ENCODE measurements at places on chromosomes 2 and 18.
A peak's percentile ranks its signal among the peaks of the same experiment; 100 is the strongest.

DNA sequence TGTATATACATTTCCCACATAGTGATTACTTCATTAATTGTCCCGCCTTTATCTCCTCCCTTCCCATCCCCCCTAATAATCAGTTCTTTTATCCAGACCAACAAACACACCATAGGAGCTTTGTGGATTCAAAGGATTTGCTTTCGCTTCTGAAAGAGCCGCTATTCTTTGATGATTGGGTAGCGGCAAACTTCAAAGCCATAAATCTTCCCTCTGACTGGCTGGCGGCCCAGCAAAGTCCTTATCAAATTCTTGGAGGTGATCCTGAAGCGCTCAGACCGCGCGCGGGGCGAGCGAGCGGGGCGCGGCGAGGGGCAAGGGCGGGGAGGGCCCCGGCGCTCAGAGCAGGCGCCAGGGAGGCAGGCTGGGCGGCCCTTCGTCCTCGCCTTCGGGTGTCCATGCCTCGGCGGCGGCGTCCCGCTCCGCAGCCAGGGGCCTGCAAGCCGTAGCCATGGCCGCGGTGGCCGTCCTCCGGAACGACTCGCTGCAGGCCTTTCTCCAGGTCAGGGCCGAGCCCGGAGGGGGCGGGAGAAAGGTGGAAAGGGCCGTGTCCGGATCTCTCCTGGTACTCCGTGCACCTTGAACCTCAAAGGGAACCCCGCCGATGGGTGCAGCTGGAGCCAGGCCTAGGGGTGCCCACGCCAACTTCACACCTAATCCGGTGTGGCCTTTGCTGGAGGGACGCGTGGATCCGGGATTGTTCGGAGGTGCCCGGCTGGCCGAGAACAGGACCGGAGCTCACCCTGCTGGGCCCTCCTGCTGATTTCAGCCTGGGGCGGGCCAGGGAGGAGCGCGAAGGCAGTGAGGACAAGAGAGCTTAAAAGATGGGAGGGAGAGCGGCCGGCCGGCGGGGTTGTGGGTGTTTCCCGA lies at the start of gene SP5:
Gene SP5 (plus strand): TSS at position 276 of the 870 bp plus-strand sequence. CDS start 176 bp downstream, at position 452.
- DNase-seq: peak; percentile 69

- no peak for DNase-seq
Measured at GRCh38 chr2:186309901-186310300, 176.2 kb upstream of the ZC3H15 start.

DNA sequence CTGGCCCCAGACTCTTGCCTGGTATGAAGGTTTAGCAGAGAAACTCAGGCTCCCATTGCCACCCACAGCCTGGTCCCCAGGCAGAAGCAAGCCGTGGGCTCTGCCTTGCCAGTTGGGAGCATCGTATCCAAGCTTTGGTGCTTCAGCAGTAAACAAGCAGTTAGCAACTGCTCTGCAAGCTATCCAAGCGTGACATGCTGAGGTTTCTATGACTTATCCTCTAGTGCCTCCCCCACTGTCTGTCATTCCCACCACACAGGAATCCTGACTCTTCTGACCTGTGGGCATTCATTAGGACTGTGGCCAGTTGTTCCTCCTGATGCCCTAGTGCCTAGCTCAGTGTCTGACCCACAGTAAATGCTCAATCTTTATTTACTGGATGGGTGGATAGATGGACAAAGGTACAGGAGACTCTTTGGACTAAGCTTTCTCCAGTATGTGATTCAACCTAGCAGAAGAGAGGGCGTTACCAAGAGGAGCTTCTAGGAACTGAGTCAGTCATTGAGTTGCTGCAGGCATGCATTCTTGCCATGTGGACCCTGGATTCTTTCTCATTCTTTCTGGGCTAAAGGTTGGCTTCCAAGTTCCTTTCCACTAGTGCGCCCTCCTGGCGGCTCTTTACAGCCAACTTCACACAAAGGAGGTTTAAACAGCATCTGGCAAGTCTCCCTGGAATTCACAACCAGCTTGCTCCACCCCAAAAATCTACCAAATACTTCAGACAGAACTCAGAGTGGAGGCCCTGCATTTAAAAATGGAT lies 40.6 kb upstream of the MRPL19 start:
- no peak for DNase-seq

- no peak for DNase-seq
Measured at GRCh38 chr2:62152000-62152399, 43.9 kb upstream of the B3GNT2 start.

- no peak for DNase-seq
Measured at GRCh38 chr2:48221846-48222516, 308.0 kb upstream of the STON1 start.

DNA sequence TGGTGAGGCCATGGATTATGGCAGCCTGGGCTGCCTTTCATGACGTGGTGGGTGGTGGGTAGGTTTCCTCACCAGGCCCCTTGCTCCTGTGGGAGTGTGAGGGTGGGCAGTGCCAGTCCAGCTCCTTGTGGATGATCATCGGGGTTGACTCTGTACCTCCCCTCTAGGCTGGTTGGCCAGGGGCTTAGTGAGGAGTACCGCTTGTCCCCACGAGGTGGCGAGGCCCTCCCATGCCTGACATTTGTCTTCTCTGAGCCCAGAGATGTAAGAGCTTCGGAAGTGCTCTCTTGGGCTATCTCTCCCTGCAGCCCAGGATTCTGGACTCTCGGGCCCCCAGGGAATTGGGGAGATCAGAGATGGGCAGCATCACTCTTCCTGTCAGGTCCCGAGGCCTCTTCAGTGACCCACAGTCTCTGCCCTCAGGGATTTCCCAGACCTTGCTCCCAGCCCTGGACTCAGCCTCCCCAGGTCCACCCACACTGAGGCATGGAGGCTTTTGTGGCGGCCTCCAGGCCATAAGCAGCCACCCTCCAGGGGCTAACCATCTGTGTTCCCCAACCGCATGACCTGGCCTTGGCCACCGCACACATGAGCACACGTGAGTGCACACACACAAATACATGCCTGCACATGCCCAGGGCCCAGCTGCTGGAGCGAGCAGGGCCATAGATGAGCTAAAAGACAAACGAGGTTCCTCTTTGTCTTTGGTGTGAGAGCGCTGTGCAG lies 6.5 kb downstream of the SPR start:
- DNase-seq: peak; percentile 80

DNA sequence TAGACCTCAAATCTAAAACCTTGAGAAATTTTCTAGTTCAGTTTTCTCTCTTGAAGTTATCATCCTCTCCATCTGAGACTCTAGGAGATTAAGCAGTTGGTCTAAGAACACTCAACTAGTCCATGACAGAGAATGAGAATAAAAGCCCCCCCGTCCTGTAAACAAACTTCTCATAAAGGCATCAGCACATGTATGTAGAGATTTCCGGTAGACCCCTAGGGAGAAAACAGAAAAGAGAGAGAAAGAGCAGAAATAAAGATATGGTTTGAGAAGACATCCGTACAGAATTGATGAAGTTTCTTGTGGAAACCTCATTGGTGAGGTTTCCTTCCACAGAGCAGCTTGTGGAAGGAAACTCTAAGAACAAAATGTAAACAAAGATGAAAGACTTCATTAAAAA lies 3.2 kb upstream of the GPR155 start:
- no peak for DNase-seq

GRCh38 chr2:68857202-68857845 lies 13.9 kb downstream of the BMP10 start:
- DNase-seq: no peak

Data from hematopoietic multipotent progenitor cell treated with erythropoietin and hydrocortisone succinate and interleukin-3 and kit ligand, for 6 days (in vitro differentiated cells).